ENCODE measurements at places on chromosomes 5 and 9.

DNA sequence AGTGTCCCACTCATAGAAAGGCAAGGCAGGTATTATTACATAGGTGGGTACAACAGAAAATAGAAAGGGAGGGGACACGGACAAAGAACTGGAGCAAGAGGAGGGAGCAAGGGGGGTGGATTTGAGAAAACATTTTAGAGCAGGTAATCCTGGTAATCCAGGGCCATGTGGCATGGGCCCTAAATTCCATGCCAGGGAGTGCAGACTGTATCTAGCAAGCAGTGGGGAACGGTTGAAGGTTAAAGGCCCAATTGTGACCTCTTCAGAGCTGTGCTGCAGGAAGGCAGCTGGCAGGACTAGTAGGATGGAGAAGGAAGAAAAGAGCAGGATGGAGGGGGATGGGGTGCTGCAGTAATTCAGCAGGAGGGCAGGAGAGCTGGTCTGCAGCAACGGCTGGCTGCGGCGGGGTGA is 75.2 kb downstream of the PDE6A start:
- no peak for DNase-seq

DNA sequence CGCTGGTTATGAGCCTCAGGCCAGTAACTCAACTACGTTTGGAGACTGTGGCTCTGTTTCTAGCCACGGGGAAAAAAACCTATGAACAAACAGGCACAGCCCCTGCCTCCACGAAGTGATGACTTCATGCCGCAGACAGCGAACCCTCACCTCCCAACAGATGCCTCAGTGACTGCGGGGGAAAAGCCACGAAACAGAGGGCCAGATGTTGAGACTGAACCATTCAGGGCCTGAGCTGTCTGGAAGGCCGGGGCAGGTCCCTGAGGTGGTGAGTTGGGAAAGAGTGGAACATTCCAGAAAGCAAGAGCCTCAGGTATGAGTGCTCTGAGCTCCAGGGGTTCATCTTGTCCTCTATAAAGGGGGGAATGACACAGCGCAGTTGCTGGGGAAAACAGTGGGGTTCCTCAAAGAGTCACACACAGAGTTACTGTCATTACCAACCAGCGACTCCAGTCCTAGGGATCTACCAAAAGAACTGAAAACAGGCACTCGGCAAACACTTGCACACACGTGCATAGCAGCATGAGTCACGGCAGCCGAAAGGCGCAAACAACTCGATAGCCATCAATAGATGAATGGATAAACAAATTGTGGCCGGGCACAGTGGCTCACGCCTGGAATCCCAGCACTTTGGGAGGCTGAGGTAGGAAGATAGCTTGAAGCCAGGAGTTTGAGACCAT is 15.3 kb downstream of the PLPP7 start:
- DNase-seq: peak; percentile 34

DNA sequence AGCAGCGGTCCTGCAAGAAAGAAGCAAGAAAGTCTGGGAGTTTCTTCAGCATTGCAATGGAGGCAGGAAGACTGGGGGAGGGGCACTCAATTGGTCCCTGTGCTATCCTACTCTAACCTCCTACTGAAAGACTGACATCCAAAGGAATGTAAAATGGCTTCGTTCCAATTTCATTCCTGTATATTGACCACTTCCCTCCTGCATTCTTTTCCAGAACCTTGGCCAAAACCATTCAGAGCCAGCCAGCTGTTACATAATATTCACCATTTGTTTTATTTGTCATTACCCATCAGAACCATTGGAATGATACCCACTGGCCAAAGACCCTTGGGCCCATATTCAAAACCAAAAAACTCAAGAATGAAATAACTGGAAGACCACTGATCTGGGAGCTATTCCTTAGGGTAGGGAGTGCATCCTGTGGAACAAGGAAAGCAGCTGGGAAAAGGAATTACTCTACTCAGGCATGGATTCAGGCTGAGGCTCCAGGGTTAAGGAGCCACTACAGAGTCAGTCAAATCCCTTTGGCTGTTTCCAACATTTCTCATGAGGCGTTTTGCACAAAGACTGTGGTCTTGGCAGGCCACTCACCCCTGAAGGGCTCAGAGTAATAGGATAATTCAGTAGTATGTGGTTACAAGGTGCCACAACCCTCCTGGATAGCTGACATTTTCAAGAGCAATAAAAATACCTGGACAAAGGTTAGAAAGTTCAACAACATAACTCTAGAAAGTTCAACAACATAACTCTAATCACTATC is 148.7 kb upstream of the SLC1A3 start:
- no peak for DNase-seq

DNA sequence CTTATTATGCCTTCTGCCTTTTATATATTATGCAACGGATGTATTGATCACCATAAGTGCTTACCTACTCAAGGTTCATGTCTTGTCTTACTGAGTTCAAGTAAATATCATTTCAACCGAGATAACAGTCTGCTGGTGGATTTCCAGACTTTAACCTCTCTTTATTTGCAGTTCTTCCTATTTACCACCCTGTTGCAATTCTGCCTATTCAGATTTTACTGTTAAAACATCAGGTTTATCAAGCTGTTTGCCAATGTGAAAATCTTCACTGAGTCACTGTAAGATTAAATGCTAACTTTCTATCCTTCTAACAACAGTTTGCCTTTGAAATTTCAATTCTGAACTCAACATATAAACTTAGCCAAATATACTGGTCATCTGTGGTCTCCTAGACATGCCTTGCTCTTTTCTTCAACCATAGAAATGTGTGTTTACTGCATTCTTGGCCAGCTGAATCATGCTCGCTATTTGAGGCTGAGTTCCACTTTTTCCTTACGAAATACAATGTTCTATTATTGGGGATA is 471.7 kb upstream of the RORB start:
- peak; percentile 51 for DNase-seq

DNA sequence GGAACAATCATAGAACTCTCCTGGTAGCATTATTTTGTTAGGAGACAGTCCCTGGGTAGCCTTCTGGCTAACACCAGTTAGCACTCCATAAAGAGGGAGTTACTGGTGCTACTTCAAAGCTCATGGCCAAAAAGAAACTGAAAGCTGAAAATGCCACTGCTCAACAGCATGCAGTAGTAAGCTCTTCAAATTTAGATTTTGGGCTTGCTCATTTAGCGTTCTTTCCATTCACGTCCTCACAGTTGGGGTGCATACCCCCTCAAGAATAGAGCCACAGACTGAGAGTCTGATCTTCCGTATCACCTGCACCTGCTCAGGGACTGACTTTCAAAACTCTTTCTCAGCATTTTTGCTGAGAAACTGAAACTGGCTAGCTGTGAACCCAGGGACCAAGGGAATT is 24.7 kb downstream of the NTRK2 start:
- no peak for DNase-seq

DNA sequence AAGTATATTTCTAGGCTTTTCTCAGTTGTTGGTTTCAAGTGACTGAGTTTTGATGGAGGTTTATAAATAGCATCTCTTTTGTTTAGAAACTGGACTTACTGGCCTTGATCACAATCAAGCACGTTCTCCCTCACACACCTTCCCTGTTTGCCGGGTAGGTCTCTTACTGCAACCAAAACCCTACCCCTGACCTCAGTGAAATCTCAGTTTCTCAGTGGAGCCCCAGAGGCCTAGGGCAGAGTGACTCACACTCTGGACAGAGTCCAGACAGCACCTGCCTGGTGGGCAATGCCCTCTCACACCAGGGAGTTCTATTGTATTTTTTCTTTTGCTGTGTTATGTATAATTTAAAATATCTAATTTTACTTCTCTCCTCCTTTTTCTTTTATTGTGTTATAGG is 48.4 kb upstream of the EPB41L4B start:
- peak; percentile 36 for DNase-seq

GRCh38 chr5:125140855-125141254 is 394.4 kb upstream of the ZNF608 start:
- peak; percentile 3 for DNase-seq

DNA sequence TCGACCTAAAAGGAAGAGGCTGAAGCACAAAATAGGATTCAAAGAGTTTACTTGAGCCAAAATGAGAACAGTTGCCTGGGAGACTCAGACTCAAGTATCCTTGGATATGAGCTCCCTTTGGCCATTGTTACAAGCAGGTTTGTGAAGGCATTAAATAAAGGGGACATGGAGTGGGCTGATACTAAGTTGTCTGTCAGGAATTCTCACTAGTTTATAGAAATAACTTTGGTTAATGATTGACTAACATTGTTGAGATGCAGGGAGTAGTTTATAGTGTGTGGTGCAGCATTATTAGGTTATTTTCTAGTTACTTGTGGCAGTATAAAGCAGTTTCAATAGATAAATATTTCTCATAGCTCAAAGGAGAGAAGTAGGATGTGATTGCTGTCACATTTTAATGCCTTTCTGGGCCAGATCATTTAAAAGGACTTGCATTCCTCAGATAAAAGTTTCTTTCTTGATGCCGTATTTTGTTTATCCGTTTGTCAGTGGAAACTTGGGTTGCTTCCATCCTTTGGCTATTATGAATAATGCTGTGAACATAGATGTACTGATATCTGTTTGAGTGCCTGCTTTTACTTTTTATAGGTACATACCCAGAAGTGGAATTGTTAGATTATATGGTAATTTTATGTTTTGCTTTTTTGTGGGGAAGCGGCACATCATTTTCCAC is 9.1 kb downstream of the AP3S1 start:
- no peak for DNase-seq

GRCh38 chr9:78848061-78848460 is 551.1 kb downstream of the PSAT1 start:
- DNase-seq: no peak

DNA sequence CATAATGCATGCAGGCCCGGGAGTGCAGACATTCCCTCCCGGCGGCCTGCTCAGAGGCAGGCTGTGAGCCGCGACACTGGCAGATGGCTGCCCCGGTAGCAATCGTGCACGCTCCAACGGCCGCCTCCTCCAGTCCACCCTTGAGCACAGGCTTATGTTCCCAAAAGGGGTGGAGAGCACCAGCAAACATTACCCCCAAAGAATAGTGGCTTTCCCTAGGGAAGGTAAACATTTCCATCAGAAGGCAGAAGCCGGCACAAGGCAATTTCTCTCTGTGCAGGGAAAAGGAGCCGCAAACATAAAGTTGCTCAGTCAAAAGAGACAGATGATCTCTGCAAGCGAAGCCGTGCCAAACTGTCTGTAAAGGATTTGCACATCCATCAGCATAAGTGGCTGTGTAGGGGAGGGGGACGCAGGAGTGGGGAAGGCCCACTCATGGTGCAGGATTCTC is 92.5 kb downstream of the SIL1 start:
- no peak for DNase-seq

GRCh38 chr5:114822863-114823262 is 346.8 kb downstream of the TRIM36 start:
- DNase-seq: no peak

DNA sequence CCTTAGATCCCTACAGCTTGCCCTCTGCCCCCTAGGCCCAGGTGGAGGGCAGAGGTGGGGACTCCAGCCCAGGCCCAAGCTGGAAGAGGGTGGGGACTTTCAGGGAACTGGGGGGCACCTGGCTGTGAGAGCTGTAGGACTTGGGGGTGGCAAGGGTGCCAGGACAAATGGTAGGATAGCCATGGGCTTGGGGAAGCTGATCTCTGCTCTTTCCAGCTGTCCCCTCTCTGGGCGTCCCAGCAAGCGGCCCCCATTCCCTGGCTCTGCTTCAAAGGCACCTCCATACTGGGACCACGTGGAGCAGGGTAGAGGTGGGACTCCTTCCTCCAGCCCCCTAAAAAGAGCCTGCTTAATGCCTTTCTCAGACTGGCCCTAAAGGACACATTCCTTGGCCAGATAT is 385 bp downstream of the LTC4S start:
- DNase-seq: no peak

DNA sequence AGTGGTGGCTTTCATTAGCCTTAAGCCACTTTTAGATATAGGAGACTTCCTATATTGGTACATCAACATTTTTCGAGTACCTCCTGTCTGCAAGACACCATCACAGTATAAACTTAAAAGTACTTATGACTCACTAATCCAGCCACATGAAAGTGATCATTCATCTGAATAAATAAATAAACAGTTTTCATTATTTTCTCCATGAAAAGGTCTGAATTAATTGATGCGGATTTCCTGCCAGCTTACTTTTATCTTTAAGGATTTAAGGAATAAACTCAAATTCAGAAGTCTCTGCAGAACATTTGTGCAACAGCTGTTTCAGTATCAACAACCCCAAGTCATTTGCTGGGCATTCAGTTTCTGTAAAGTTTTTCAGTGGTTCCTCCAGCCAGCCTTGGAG is 4.0 kb downstream of the SAP30L start:
- no peak for DNase-seq

DNA sequence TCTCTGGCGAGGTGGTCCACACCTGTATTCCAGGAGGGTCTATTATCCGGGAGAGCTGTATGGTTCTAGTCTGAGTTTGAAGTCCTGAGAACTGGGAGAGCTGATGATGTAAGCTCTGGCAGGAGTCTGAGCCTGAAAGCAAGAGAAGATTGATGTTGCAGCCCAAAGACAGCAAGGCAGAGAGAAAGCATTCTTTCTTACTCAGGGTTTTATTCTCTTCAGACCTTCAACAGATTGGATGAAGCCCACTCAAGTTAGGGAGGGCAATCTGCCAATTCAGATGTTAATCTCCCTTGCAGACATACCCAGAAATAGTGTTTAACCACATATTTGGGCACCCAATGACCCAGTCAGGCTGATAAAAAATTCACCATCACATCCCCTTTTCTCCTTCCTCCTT is 159.1 kb downstream of the CCDC171 start:
- DNase-seq: no peak

- peak; percentile 94 for DNase-seq
Observed at GRCh38 chr9:105447814-105448812, at the start of gene FSD1L. TSS of gene FSD1L (plus strand) at chr9:105448034. CDS start at chr9:105448221, 187 bp downstream.

GRCh38 chr5:154712518-154713437 is 42.4 kb upstream of the LARP1 start:
- peak; percentile 63 for DNase-seq

- DNase-seq: no peak
Observed at GRCh38 chr5:132261881-132262845, 4.7 kb downstream of the PDLIM4 start.

GRCh38 chr9:29475471-29475870 is 1902.2 kb upstream of the C9orf72 start:
- no peak for DNase-seq

DNA sequence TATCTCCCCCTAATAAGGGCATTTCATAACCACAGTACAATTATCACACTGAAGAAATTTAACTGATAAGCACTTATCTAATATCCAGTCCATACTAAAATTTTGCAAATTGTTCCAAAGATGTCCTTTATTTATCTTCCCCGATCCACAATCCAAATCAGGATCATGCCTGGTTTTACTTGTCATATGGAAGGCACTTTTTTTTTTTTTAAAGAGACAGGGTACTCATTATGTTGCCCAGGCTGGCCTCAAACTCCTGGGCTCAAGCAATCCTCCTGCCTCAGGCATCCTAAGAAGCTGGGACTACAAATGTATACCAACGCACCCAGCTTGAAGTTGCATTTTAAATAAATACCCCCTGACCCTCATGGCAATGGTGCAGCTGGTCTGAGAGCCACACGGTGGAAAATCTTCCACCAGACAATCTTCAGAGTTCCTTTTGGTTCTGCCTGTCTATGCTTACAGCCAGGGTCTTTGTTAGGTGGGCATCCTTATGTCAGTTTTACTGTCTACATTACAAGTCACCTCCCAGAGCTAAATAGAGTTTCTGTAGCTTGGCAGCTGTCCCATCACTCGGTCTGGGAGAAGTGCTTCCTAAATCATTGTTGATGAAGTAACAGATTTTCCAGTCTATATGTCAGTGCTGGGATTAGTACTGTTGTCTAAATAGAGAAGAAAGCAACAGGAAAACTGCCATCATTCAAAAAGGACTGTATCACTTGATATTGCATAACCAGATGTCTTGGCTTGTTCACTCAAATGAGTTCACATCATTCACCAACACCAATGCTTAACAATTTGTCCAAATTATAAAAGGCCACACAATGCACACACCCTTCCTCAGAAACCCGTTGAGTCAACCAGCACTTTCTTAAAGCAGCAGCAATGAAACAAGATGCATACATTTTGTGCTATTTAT is 26.4 kb downstream of the PTPN3 start:
- peak; percentile 73 for DNase-seq
